ENCODE measurements at places on chromosomes 2 and 18.
A peak's percentile ranks its signal among the peaks of the same experiment; 100 is the strongest.

- no peaks in the 10 kb centered on the region for H3K36me3 ChIP-seq
- H3K4me1 ChIP-seq: no peaks in the 10 kb centered on the region
- no peak overlapping the region for H3K27ac ChIP-seq
- H3K27me3 ChIP-seq: no peaks in the 10 kb centered on the region
These were observed 801.0 kb downstream of the LRRTM4 start for GRCh38 chr2:76721226-76721625.

- no peak overlapping the region for H3K27ac ChIP-seq
- no peaks in the 10 kb centered on the region for H3K27me3 ChIP-seq
- H3K4me1 ChIP-seq: no peaks in the 10 kb centered on the region
- DNase-seq: no peak
- no peak overlapping the region for H3K4me3 ChIP-seq
These were observed 258.5 kb downstream of the DOK6 start for GRCh38 chr18:69659142-69659651.

GRCh38 chr2:54106631-54107454 is 8.6 kb upstream of the ACYP2 start:
- peak overlapping the region; percentile 65 for H3K4me3 ChIP-seq
- H3K36me3 ChIP-seq: no peaks in the 10 kb centered on the region
- H3K27ac ChIP-seq: peak overlapping the region; percentile 2
- peaks cover 18% of the 10 kb centered on the region for H3K4me1 ChIP-seq
- H3K27me3 ChIP-seq: no peaks in the 10 kb centered on the region

GRCh38 chr18:10013621-10014543 is 100.1 kb downstream of the VAPA start:
- no peak for DNase-seq
- no peak overlapping the region for H3K4me3 ChIP-seq
- peaks cover 12% of the 10 kb centered on the region for H3K4me1 ChIP-seq
- H3K27ac ChIP-seq: no peak overlapping the region
- H3K36me3 ChIP-seq: no peaks in the 10 kb centered on the region
- peaks cover 12% of the 10 kb centered on the region for H3K27me3 ChIP-seq

DNA sequence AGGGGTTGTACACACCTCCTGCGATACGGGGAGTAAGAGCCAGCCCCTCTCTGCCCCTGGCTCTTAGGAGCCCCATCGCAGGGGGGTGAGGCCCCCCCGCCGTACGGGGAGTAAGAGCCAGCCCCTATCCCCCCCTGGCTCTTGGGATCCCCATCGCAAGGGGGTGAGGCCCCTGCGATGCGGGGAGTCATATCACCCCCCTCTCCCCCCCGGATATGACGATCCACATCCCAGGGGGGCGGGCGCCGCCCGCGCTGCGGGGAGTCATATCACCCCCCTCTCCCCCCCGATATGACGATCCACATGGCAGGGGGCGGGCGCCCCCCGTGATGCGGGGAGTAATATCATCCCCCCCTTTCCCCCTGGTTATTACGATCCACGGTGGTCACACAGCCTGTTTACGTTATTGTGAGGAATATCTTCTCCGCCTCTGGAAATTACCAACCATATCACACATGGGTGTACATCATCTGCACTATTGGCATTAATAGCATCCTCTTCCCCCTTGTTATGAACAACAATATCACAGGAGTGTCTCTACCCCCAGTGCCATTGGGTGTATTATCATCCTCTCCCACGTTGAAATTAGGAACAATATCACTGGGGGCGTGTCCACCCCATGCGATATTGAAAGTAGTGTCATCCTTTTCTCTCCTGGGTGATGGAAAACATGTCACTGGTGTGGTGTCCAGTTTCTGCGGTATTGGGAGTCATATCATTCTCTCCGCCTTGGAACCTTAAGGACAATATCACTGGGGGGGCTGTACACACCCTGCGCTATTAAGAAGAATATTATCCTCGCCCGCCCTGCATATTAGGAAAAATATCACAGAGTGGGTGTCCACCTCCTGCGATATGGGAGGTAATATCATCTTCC is 24.7 kb upstream of the NAGK start:
- H3K27me3 ChIP-seq: peaks cover 14% of the 10 kb centered on the region
- H3K4me3 ChIP-seq: no peak overlapping the region
- no peaks in the 10 kb centered on the region for H3K4me1 ChIP-seq
- H3K36me3 ChIP-seq: no peaks in the 10 kb centered on the region
- H3K27ac ChIP-seq: no peak overlapping the region
- no peak for DNase-seq

DNA sequence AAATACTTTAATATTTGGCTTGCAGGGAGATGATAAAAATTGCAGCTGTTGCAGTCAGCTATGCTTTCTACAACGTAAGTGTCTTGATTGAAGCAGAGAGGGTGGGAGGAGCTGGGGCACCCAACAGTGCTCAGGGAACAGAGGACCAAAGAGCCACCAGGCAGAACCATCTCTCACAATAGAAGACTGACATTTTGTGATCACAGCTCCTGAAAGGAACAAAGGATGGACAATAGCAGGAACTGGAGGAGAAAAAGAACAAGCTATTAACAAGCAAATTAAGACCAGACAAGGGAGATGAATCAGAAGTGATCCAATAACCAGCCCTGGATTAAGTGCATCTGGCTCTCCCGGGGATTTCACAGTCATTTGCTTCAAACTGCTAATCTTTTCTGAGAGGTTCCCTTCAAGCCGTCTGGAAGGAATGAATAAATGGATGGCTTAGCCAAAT is 65.7 kb upstream of the SMAD2 start:
- H3K36me3 ChIP-seq: no peaks in the 10 kb centered on the region
- H3K4me1 ChIP-seq: peaks cover 2% of the 10 kb centered on the region
- no peak overlapping the region for H3K4me3 ChIP-seq
- no peak for DNase-seq

DNA sequence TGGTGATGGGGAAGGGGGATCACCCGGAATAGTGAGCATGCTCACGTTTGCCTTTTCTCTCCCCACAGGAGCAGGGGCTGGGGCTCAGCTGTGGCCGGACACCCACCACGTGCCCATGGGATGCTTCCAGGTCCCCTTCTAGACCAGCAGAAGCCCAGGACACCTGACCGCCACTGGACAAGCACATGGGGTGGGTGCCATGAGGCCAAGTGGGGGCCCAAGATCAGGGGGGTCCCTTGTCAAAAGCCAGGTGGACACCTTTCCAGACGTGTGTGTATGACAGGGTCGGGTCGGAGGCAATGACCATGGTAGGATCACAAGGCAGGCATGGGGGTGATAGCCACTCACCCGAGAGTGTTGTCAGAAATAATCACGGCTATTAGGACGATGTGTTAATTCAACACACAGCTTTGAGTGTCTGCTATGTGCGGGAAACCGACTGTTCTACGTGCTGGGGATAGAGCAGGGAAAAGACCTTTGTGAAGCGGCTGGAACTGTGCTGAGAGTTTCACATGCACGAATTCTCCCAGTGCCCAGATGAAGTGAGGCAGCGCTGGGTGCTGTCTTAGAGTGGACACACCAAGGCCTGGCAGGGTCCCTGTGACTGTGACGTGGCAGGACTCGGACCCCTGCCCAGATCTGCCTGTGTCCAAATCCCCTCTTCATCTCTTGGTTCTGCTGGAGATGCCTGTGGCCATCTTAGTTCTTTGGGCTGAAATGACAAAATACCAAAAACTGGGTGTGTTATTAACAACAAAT is 244.7 kb downstream of the NDUFA10 start:
- no peak overlapping the region for H3K4me3 ChIP-seq
- no peak overlapping the region for H3K27ac ChIP-seq
- H3K4me1 ChIP-seq: no peaks in the 10 kb centered on the region
- H3K36me3 ChIP-seq: no peaks in the 10 kb centered on the region
- H3K27me3 ChIP-seq: peaks cover 33% of the 10 kb centered on the region
- no peak for DNase-seq

- no peaks in the 10 kb centered on the region for H3K4me1 ChIP-seq
- DNase-seq: no peak
- H3K4me3 ChIP-seq: no peak overlapping the region
- H3K36me3 ChIP-seq: no peaks in the 10 kb centered on the region
These were observed 68.0 kb downstream of the SERPINB8 start for GRCh38 chr18:64037812-64038414.

DNA sequence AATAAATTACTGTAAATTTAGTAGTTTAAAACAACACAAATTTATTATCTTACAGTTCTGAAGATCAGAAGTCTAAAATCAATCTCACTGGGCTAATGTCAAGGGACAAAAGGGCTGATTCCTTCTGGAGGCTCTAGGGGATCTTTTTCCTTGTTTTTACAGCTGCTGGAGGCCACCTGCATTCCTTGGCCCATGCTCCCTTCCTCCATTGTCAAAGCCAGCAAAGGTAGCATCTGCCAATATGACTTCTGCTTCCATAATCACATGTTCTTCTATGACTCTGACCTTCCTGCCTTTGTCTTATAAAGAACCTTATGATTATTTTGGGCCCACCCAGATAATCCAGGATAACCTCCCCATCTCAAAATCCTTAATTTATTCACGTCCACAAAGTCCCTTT is 46.0 kb upstream of the FAM136A start:
- H3K27ac ChIP-seq: no peak overlapping the region
- no peak for DNase-seq
- peaks cover 41% of the 10 kb centered on the region for H3K27me3 ChIP-seq
- H3K4me1 ChIP-seq: no peaks in the 10 kb centered on the region
- no peak overlapping the region for H3K4me3 ChIP-seq

DNA sequence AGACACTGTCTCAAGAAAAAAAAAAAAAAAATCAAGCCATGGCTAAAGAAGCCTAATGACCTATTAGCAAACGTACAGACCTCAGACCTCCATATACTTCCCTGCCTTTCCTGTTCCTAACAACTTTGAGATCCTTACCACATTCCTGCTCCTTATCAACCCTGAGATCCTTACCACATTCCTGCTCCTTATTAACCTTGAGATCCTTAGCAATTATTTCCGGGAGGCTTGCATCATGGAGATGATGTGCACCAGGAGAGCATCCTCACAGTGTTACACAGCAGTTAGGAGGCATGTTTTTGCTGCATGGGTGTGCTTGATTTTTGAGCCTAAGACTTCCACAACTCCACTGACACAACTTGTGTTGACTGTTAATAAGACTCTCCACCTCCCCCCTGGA is 54.6 kb upstream of the RASGRP3 start:
- DNase-seq: no peak
- H3K27ac ChIP-seq: no peak overlapping the region
- no peaks in the 10 kb centered on the region for H3K4me1 ChIP-seq
- H3K36me3 ChIP-seq: no peaks in the 10 kb centered on the region
- no peak overlapping the region for H3K4me3 ChIP-seq

- no peaks in the 10 kb centered on the region for H3K27me3 ChIP-seq
- peak overlapping the region; percentile 93 for H3K4me3 ChIP-seq
- peaks cover 18% of the 10 kb centered on the region for H3K36me3 ChIP-seq
- H3K4me1 ChIP-seq: peaks cover 51% of the 10 kb centered on the region
- peak overlapping the region; percentile 99 for H3K27ac ChIP-seq
These were observed 276 bp downstream of the NFE2L2 start for GRCh38 chr2:177264209-177264692.

DNA sequence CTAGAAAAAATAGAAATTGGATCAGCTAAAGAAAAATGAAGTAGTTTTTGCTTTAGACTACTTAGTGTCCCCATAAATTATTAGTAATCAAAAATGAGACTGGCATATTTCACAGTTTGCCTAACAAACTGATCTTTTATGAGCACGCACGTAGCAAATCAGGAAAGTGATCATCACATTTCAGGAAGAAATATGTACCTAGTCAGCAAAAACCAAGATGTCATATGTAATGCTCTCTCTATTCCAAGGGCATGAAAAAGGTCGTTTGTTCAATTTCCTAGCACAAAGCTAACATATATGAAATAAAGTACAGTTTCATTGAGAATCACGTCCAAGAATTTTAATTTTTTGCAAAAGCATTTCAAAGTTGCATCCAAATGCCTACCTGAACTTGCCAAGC is 600.4 kb upstream of the CHAC2 start:
- no peaks in the 10 kb centered on the region for H3K27me3 ChIP-seq
- no peaks in the 10 kb centered on the region for H3K36me3 ChIP-seq
- no peak overlapping the region for H3K4me3 ChIP-seq
- H3K27ac ChIP-seq: no peak overlapping the region
- no peak for DNase-seq

- H3K36me3 ChIP-seq: peaks cover 7% of the 10 kb centered on the region
- no peak overlapping the region for H3K4me3 ChIP-seq
- no peaks in the 10 kb centered on the region for H3K4me1 ChIP-seq
- H3K27ac ChIP-seq: no peak overlapping the region
These were observed 78.9 kb downstream of the MEMO1 start for GRCh38 chr2:31931916-31932315.

GRCh38 chr2:112916145-112916571 is 5.2 kb downstream of the IL37 start:
- H3K27ac ChIP-seq: no peak overlapping the region
- H3K27me3 ChIP-seq: no peaks in the 10 kb centered on the region
- no peak overlapping the region for H3K4me3 ChIP-seq

- peaks cover 7% of the 10 kb centered on the region for H3K4me1 ChIP-seq
- H3K36me3 ChIP-seq: peaks cover 3% of the 10 kb centered on the region
- no peak for DNase-seq
- H3K4me3 ChIP-seq: no peak overlapping the region
- no peaks in the 10 kb centered on the region for H3K27me3 ChIP-seq
These were observed 157.4 kb downstream of the FBXO15 start for GRCh38 chr18:73990258-73990657.

DNA sequence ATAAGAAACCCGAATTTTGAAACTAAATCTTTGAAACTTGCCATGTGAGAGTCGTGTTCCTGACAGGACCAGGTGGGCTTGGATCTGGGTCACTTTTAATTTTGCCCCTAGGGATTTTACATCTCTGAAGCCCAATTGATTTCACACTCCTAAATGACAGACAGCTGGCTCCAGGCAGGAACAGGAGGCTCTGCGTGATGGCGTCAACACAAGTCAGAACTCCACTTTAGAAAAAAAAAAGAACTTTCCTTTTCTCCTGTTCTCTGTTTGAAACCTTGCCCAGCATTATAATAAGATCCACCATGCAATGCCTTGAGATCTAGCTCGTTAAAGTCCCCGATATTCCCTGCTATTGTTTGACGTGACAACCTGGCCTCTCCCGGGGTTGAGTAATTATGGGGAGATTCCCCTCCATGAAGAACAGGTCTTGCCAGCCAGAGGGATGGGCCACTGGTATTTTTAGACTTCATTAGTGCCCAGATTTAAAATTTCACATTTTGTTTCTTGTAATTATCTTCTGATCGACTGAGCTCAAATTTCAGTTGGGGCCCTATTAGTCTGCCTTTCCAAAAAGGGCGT is 260.3 kb downstream of the KLHL29 start:
- H3K4me1 ChIP-seq: no peaks in the 10 kb centered on the region
- peaks cover 2% of the 10 kb centered on the region for H3K36me3 ChIP-seq
- H3K27ac ChIP-seq: no peak overlapping the region
- H3K27me3 ChIP-seq: peaks cover 6% of the 10 kb centered on the region

All from stimulated activated naive B cell treated with anti-CD40 and anti-IgM and Interleukin-4, amounts not matched to agents 10 μg/mL and 1 μg/mL and 100 μg/mL, for 72 hours (primary cell).